A549 (cell line): ENCODE measurements at places on chromosomes 2 and 18. TPM values are rescaled to one million over a fixed set of nuclear protein-coding genes. Genes with fewer than 3 reads are reported as not detected.
A peak's percentile ranks its signal among the peaks of the same experiment; 100 is the strongest.

- DNase-seq, result no peak
These were observed 208.6 kb downstream of the PARD3B start for GRCh38 chr2:204753841-204754240.

GRCh38 chr2:30684996-30685395, 122.2 kb downstream of the CAPN13 start:
- DNase-seq, result no peak

- DNase-seq, result peak; percentile 21
These were observed 71.4 kb upstream of the FAM98A start for GRCh38 chr2:33670392-33670937.

DNA sequence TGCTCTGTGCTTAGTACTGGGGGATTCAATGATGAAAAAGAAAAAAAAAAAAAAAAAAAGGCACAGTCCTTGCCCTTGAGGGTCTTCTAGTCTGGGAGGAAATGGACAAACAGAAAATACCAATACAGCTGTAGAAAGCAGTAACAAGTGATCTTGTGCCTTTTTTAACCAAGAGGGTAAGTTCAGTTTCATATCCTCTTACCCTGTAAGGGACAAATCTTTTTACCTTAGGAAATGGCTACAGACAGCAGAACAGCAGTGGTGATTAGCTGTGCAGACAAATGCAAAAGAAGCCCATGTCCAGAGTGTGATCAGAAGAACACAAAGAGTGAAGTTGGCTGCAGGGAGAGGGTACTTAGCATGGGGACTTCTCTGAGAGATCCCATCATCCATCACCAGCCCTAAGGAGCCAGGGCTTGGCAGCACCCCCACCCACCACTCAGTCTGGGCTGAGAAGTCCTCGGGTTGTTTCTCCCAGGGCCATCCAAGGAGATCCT, 102.9 kb downstream of the ALPK2 start:
- DNase-seq, result no peak

GRCh38 chr18:13175266-13175665, 43.3 kb upstream of the LDLRAD4 start:
- DNase-seq, result no peak

- no peak for DNase-seq
These were observed 157.8 kb downstream of the PIK3C3 start for GRCh38 chr18:42112657-42113420.

DNA sequence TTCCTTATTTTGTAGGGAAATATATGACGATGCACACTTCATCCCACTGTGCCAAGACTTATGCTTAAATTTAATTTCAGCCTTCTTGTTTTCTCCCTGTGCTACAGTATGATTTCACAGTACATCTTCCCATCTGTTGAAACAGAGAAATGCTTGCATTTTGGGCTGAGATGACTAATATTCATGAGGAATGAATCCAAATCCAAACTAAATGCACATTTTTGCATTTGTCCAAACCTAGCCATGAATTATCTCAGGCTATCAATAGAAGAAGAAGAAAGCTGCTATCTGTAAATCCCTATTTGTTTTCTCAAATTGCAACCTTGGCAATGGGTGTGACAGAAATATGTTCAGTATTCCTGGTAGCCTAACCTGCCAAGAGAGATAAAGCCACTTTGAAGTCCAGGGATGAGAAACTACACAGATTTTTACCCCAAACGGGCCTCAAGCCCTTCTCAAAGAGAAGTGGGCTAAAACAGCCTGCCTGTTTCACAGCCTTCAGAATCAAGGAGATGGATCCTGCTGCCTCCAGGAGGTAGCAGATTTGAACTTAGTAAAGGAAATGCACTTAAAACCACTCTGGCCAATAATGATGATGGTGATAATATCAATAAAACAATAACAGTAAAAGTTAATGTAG, 306.9 kb upstream of the NT5C1B start:
- no peak for DNase-seq

DNA sequence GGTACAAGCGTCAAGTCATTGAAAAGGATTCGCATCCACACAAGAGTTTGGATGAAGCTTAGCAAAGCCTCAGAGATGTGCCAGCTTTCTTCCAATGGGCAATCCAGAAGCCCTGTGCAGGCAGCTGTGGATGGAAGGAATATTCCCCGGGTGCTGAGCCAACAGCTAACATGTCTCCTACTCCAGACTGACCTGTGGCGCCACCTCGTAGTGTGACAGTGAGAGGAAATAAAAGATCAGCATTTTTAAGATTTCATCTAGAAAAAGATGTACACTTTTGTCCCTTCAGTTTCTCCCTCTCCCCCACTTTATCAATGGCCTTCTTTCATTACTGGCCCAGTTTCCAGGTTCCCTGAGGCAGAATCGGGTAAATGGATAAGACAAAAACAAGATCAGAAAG, 48.9 kb upstream of the SPATS2L start:
- DNase-seq, result no peak

DNA sequence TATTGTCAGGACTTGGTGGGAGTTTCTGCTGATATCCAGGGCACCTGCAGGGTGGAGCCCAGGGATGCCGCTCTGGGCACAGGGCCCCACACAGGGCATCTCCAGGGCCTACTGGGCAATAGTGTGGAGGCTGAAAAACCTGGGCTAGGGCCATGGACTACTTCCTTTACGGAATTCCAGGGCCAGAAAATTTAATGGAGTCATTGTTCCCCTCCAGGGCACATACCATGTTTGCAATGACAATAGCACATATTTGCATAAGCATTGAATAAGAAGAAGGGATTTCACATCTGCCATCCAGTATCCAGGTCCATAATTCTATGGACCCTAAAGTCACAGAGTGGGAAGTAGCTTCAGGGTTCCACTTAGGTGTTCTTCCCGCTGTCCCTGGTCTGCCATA, 103.8 kb upstream of the TPO start:
- DNase-seq, result no peak

- no peak for DNase-seq
These were observed 21.5 kb upstream of the ZNF532 start for GRCh38 chr18:58842978-58843687.

RNF125 gene
- 0.13 to 0.18 TPM (median 0.14 TPM) in 3 replicates for polyA plus RNA-seq

PELI1 gene
- polyA plus RNA-seq, result 0.90 to 2.1 TPM (median 1.4 TPM) in 3 replicates

LRATD1 gene
- not detected in 3 replicates for polyA plus RNA-seq

NT5DC4 gene
- polyA plus RNA-seq, result not detected in 3 replicates

CDC42EP3 gene
- polyA plus RNA-seq, result 23.8 to 29.5 TPM (median 23.8 TPM) in 3 replicates

NDUFV2 gene
- polyA plus RNA-seq, result 105 to 115 TPM (median 108 TPM) in 3 replicates

MAPRE3 gene
- polyA plus RNA-seq, result 19.3 to 21.8 TPM (median 21.5 TPM) in 3 replicates

RAX gene
- not detected in 3 replicates for polyA plus RNA-seq
